ENCODE measurements at places on chromosomes 6 and 20.

- no peak overlapping the region for H3K27ac ChIP-seq
- no peaks in the 10 kb centered on the region for H3K36me3 ChIP-seq
- peaks cover 22% of the 10 kb centered on the region for H3K27me3 ChIP-seq
- no peak overlapping the region for H3K4me3 ChIP-seq
- no peaks in the 10 kb centered on the region for H3K4me1 ChIP-seq
Observed at GRCh38 chr6:41356825-41357224, 21.4 kb downstream of the NCR2 start.

DNA sequence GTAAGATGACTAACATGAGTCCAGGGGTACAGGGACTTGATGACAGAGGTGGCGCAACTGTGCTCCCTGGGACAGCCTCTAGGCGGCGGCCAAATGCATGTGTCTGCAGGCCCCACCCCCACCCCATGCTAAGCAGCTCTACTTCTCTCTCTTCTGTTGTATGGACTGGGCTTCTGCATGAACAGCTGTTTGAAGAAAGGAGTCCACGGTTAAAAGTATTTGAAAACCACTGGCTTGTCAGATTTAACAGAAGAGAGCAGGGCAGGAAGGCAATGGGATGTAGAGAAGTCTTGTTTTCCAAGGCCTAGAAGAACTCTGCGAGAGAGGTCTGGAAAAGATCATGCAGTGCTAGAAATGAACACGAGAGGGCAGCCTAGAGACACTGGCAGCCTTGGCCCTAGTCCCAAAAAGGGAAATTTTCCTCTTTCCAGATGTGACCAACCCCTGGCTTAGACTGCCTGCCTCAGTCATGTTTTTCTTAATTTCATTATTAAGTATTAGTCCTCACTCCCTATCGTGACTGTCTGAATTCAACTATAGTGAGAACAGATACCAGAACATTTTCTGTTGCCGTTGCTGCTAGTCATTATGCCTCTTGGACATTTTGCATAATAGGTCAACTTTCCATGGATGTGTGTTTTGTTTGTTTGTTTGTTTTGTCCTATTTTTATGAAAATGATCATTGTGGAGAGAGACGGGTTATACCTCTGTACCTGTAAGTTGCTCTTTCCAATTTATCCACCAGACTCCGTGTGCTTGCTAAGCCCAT, 265.0 kb downstream of the ADGRG6 start:
- no peaks in the 10 kb centered on the region for H3K27me3 ChIP-seq
- H3K27ac ChIP-seq = no peak overlapping the region
- H3K36me3 ChIP-seq = no peaks in the 10 kb centered on the region
- no peaks in the 10 kb centered on the region for H3K4me1 ChIP-seq

- no peaks in the 10 kb centered on the region for H3K4me1 ChIP-seq
- H3K4me3 ChIP-seq = no peak overlapping the region
- DNase-seq = no peak
- no peak overlapping the region for H3K27ac ChIP-seq
Observed at GRCh38 chr6:154672086-154672485, 61.1 kb upstream of the SCAF8 start.

GRCh38 chr6:157264701-157265100, 58.6 kb downstream of the TMEM242 start:
- no peak overlapping the region for H3K4me3 ChIP-seq
- H3K27me3 ChIP-seq = peaks cover 53% of the 10 kb centered on the region
- no peaks in the 10 kb centered on the region for H3K4me1 ChIP-seq
- no peak for DNase-seq

DNA sequence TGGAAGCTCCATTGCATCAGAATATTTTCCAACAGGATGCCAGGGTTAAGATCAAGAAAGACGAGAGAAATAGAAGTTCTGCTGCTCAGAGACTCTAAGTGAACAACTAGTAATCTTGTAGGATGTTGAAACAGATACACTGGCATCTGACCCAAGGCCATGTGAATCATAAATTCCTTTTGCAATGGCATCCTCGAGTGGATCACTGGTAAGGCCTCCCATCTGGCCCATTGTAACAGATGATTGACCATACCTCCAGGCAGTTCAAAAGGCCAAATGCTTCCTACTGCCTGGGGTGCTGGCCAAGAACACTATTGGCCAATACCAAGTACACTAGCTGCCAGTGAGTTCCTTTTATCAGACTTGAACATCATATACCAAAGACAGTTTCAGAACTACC, 9.9 kb upstream of the SLC17A3 start:
- H3K4me1 ChIP-seq = no peaks in the 10 kb centered on the region
- H3K36me3 ChIP-seq = no peaks in the 10 kb centered on the region
- H3K4me3 ChIP-seq = no peak overlapping the region
- H3K27me3 ChIP-seq = no peaks in the 10 kb centered on the region
- DNase-seq = no peak

GRCh38 chr6:1869308-1869707, 259.6 kb downstream of the FOXC1 start:
- H3K27me3 ChIP-seq = peaks cover 24% of the 10 kb centered on the region
- no peak overlapping the region for H3K27ac ChIP-seq
- H3K36me3 ChIP-seq = no peaks in the 10 kb centered on the region
- no peaks in the 10 kb centered on the region for H3K4me1 ChIP-seq
- no peak for DNase-seq

DNA sequence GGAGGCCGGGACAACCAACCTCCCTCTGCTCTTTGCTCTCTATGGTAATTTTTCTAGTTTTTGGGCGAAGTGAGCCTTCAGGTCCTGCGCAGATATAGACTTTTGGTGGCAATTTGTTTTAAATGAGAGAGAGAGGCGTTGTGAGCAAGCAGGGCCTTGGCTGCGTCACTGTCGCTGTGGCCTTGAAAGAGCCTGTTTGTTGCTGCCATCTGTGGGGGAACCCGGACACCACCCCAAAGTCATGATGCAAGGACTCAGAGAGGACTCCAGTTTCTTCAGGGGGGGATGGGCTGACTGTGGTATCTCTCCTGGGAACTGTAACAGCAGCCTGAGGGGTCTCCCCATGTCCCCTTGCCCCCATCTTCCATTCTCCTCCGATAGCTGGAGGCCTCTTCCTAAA, 462.7 kb upstream of the SULF2 start:
- DNase-seq = no peak
- no peak overlapping the region for H3K4me3 ChIP-seq

DNA sequence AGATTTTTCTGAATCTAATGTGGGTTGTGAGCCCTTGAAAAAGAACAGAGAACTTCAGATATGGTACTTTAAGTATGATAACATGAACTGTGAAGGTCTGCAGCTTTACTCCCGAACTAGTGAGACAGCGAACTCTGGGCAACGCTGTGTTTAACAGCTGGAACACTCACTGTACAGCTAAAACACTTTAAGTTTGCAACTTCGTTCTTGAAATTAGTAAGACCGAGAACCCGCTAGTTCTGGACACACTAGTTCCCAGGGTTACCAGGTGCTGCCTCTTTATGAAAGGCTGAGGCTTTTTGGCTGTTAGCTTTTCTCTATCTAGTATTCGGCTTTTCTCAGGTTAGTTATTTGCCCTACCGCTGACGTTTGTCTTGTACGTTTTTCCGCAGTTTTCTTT, 52.9 kb downstream of the RIOK1 start:
- H3K4me3 ChIP-seq = no peak overlapping the region
- H3K27ac ChIP-seq = no peak overlapping the region
- H3K36me3 ChIP-seq = no peaks in the 10 kb centered on the region
- DNase-seq = no peak
- H3K27me3 ChIP-seq = peaks cover 37% of the 10 kb centered on the region
- H3K4me1 ChIP-seq = no peaks in the 10 kb centered on the region

DNA sequence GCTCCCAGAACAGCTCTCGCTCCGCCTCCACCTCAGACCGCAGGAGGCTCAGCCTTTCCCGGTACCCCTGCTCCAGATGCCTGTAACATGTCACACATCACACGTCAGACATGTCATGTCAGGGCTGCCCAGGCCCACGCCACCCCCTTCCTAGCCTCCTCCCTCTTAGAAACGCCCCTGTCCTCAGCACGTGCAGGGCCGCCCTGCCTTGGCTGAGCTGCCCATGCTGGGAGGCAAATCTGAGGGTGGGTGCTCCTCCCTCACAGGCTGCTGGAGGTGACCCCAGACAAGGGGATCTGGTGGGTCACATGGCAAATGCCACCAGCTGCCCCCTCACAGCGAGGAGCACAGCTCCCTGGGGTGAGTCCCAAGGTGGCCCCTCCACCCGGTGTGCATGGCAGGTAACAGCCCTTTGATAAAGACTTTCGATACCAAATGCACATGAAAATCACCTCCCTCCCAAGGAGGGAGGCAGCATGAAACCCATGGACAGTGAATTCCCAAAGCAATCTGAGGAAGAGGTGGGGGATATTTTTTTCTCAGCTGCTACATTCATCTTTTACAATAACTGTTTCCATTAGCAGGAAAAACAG, 84.1 kb downstream of the GINS1 start:
- H3K4me1 ChIP-seq = 0 out of 2 replicates have a peak, but pooled peaks cover 3% of the 10 kb centered on the region
- H3K4me3 ChIP-seq = no peak overlapping the region
- DNase-seq = no peak

DNA sequence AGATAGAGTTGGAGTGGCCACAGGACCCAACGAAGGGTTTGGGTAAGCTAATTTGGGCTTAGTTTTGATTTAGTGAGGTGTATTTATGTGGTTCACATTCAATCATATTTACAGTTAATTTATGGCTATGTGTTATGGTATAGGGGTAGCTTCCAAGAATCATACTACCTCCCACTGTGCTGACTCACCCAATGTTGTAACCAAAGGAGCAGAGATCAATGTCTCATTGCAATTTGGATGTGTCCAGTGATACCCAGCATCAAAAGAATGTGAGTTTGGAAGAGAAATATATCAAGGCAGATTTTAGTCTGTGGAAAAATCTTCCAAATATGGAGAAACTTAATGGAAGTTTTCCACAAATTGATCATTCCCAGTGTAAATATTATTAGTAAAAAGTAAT, 25.3 kb upstream of the SMIM8 start:
- no peak for DNase-seq
- H3K4me1 ChIP-seq = no peaks in the 10 kb centered on the region
- H3K27me3 ChIP-seq = no peaks in the 10 kb centered on the region
